ENCODE measurements at places on chromosomes 2 and 18.
A peak's percentile ranks its signal among the peaks of the same experiment; 100 is the strongest.

- DNase-seq = no peak
Measured at GRCh38 chr18:49531678-49532153, 30.1 kb upstream of the LIPG start.

- no peak for DNase-seq
Measured at GRCh38 chr2:38032946-38033345, 43.0 kb downstream of the CYP1B1 start.

DNA sequence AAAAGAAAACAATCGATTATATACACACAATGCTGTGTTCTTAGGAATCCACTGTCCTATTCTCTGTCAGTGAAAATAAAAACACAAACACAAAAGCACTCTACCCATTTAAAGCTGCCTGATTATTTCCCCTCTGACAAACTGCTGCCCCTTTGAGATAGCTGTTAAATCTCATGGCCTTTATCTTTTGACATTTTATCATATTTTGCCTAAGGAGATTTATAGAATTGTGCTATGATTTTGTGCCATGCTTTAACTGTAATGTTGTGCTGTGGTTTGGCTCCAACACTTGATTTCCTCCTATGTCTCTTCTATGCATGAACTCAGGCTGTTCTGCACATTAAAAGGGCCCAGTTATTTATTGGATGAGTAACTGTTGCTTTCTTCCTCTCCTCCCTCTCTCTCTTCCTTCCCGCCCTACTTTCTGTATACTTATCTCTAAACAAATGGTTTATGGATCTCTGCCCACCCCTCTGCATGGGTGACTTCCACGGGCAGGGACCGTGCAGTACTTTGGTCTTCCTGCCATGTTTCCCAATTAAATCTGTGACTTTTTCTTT lies 1096.6 kb downstream of the TSN start:
- DNase-seq = no peak

GRCh38 chr2:196263181-196263747 lies 91.9 kb upstream of the STK17B start:
- DNase-seq = peak; percentile 71

DNA sequence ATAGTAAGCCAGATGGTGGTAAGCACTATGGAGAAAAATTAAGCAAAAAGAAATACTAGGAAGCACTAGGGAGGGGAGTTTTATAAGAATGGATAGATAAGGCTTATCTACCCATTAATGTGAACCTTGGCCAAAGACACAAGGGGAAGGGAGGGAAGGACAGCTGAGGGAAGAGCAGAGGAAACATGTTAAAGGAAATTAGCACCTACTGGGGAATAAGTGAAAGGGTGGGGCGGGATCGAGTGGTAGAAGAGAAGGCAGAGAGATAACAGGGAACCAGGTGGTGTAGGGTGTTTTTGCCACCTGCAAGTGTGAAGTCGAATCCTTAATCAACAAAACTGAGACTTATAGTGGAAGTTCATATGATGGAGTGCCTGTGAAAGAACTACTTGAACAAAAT lies 1.7 kb downstream of the UNC80 start:
- DNase-seq = no peak

DNA sequence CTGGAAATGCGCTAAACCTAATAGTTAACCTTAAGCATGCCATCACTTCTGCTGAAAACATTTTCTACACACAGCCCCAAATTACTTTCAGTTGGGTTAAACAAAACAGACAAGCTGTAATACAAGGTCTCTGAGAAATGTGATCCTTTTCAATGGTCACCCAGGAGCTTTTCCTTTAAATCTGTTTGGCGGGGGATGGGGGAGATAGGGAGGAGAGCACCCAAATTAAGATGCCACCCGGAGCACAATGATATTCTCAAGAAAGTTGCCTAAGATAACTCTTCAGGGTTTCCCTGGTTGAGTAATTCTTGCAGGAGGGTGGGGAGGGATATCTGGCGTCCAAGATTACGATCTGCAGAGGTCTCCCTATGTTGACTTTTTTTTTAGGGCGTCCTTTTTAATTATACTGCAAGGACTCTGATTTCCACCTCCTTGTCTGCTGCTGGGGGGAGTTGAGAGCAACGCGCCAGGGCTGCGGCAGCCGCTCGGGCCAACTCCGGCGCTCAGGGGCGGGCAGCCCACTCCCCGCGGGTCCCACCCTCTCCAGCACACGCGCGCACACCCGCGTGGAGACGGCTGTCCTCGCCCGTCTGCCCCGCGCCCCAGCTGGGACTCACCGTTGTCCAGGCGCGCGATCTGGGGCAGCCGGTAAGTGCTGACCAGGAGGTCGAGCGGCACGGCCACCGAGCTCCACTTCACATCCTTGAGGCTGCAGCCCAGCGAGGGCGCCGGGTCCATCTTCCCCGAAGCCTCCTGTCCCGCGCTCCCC lies 807 bp downstream of the GAREM1 start:
- DNase-seq = no peak

- DNase-seq = no peak
Measured at GRCh38 chr2:55231546-55232083, 478 bp downstream of the CLHC1 start.

DNA sequence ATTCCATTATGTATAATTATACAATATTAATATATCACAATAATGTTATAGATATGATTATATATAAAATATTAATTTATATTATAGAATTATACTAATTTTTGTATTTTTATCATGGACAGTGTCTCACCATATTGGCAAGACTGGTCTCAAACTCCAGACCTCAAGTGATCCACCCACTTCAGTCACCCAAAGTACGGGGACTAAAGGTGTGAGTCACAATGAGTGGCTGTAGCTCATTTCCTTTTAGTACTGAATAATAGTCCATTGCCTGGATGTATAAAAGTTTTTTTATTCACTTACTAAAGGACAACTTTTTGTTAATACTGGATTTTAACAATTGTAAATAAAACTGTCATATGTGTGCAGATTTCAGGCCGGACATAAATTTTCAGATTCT lies 417.6 kb upstream of the LINC00305 start:
- DNase-seq = no peak

- no peak for DNase-seq
Measured at GRCh38 chr2:133346654-133347053, 221.6 kb downstream of the NCKAP5 start.

DNA sequence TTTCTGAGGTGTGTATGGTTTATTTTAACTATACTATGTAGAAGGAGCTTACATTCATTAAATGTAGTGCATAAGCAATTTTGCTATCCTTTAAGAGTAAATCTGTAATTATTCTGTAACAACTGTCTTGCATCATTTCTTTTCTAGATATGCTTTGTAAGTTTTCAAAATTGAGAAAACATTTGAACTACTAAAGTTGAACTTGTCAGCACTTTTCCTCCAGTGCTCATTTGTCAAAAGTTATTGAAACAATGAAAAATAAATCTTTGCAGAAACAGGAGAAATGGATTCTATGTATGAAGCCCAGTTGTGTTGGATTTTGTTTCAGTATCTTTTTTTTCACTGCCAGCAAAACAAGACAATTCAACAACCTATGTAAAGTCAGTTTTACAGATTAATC lies 14.5 kb upstream of the ZNF385B start:
- no peak for DNase-seq

DNA sequence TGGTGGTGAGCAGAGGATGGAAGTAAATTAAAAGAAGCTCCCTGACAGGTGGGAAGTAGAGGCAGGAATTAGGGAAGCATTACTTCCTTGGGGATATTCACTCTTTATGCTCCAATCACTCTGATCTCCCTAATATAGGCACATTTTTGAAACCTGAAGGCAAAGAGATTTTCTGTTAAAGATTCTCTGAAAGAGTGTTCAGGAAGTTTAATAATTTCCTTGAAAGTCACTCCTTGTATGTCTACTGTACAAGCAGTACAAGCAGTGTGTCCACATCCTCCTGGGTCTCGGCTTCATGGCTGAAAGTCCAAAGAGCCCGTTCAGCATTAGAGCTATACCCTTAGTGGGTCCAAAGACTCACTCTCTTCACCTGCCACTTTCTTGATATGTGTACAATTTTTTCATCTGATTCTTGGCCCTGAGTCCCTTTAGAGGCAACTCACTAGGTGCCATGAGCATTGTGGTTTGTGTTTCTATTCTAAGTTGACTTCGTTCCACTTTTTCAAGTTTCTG lies 60.2 kb downstream of the AAK1 start:
- no peak for DNase-seq

GRCh38 chr2:127576433-127577207 lies 41.1 kb downstream of the MYO7B start:
- peak; percentile 58 for DNase-seq

- DNase-seq = no peak
Measured at GRCh38 chr2:226467633-226468032, 332.0 kb downstream of the IRS1 start.

DNA sequence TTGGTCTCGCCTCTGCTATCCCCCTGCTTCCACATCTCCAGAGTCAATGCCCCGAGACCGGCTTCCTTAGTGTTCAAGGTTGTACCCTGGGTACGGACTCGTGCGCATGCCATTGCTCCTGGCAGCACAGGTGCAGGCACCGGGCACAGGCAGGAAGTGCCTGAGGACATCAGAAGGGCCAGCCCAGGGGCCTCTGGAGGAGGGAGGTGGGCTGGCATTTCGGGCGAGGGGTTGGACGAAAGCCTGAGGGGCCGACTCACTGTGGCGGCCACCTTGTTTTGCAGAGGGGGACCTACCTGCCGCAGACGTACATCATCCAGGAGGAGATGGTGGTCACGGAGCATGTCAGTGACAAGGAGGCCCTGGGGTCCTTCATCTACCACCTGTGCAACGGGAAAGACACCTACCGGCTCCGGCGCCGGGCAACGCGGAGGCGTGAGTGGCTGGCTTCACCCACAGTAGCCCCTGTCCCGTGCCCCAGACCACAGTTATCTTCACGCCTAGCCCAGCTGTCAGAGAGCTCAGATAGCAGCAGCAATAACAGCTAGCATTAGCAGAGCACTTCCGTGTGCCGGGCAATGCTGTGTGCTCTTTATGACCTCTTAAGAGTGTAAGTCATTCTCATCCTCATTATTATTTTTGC lies 12.5 kb downstream of the ITM2C start:
- DNase-seq = peak; percentile 60
